ENCODE measurements at places on chromosomes 1 and 21.

DNA sequence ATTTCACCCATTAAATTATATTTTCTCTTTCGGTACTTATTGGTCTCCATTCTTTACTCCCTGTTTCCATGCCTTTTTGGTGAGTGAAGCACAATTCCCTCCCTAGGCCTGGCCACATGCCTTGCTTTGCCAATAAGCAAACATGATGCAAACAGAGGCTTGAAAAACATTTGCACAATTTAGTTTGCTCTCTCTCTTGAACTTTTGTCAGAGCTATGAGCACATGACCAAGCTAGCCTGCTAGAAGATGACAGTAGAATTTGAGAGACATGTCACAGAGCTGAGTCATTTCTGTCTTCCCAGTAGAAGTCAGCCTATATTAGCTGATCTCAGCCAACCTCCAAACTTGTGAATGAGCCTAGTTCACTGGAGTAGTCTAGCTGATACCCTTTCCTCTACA, 24.6 kb downstream of the ANGPTL3 start:
- no peak for DNase-seq

DNA sequence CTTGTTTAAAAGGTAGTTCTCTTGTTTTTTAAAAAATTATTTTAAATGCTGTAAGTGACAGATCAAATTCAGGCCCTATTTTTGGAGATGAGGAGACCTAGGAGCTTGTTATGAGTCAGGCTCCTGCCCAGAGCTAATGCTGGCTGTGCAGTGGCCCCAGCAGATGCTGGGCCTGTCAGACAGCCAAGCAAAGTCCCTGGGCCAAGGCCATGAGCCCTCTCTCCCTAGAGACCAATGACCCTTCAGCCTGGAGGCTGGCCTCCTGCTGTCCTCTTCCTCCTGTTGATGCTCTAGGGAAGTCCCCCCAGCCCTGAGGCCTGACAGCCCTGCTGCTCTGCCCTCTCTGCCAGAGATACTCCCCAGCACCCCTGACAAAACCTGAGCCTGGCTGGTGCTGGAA, 128.1 kb upstream of the CTTNBP2NL start:
- DNase-seq, result no peak

DNA sequence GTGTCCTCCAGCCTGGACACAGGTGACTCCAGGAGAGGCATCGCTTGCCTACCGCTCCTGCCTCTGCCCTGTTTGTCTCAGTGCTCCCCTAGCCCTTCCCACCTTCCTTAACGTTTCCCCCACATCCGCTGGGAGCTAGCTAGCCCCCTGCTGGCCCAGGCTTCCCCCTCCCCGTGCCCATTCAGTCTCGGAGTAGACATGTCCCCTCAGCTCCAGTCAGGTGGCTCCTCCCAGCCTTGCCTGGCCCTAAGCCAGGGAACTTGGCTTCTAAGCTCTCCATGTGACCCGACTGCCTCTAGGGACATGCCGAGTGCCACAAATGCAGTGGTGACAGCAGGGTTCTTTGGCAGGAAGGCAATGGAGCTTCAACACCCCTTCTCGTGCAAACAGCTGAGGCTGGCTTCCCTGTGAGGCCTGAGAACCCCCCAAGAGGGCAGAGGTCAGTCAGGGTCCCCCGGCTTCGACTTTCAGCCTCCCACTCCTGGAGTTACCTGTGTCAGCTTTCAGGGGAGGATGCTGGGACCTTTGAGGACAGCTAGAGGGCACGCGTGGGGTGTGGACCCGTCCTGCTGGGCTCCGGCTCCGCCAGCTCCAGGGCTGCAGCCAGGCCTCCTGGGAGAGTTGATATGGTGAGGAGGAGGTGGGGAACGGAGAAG, 16.2 kb downstream of the DRAXIN start:
- DNase-seq, result peak; percentile 76

DNA sequence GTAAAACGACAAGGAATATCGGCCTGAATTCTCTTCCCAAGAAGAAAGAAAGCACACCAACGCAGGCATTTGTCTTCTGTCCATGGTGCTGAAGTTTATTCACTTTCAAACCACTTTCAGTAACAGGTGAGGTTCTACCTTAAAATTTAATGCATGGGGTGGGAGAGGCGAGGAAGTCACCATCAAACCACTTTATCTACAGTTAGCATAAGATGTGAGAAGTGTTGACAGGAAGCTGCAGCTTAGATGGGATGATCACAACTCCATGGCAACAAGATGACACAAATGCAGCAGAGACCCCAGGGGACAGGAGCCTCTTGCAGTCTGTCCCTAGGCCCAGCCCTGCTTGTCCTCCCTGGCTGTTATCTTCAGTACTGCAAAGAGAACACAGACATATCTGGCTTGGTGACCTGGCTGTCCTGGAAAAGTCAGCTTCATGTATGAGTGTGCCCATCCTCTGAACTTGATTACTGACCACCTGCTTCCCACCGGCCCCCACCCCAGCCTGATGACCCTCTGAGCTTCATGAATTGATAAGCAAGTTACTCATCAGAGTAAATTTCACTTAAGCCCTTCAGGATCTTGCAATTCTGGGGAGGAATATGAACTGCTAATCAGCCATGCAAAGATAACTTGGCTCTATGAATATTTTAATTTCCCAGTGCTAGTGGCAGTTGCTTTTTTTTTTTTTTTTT, 1.8 kb downstream of the NPPA start:
- peak; percentile 42 for DNase-seq

DNA sequence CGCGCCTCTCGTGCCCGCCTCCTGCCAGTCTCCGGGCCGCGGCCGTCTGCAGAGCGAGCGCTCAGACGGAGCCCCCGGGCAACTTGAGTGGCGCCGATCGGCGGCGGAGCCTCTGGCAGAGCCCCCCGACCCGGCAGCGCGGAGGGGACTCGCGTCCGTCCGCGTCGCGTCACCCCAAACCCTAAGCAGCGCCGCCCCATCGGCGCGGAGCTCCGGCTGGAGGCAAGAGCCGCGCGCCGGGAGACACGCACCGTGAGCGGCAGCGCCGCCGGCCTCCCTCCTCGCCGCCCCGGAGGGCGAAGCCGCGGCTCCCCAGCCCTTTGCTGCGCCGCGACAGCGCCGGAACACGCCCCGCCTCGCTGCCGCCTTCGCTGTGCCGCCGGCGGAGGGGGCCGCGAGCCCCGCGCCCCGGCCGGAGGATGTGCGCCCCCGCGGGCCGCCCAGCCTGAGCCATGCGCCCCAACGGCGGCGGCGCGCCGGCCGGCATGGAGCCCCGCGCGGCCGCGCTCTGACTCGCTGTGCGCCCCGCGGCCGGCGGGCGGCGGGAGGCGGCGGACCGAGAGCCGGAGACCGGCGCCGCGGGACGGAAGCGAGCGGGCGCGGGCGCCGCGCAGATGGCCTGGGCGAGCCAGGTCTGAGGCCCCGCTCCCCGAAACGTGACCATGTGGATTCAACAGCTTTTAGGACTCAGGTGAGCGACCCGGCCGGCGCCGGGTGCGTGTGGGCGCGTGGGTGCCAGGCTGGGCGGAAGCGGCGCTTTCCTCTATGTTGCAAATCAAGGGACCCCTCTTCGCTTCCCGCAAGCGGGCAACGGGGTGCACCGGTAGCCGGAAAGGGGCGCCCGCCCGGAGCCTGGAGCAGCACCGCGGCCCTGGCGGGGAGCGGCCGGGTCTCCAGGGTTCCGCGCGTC, 610 bp downstream of the AJAP1 start:
- no peak for DNase-seq

DNA sequence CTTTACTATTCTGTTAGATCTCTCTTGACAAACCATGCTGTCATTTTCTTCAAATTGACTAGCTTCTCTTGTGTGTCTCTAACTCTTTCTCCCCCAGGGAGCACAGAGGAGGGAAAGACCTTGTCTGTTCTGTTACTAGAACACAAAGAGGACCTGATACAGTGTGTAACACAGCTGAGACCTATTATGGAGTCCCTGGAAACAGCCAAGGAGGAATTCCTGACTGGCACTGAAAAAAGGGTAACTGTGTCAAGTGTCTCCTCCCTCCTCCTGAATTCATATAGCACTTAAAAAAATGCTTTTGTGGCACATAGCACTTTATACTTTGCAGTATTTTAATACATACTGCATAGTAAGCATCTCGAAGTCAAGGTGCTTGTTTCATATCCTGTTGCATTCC, 50.6 kb downstream of the ZBTB40 start:
- no peak for DNase-seq

DNA sequence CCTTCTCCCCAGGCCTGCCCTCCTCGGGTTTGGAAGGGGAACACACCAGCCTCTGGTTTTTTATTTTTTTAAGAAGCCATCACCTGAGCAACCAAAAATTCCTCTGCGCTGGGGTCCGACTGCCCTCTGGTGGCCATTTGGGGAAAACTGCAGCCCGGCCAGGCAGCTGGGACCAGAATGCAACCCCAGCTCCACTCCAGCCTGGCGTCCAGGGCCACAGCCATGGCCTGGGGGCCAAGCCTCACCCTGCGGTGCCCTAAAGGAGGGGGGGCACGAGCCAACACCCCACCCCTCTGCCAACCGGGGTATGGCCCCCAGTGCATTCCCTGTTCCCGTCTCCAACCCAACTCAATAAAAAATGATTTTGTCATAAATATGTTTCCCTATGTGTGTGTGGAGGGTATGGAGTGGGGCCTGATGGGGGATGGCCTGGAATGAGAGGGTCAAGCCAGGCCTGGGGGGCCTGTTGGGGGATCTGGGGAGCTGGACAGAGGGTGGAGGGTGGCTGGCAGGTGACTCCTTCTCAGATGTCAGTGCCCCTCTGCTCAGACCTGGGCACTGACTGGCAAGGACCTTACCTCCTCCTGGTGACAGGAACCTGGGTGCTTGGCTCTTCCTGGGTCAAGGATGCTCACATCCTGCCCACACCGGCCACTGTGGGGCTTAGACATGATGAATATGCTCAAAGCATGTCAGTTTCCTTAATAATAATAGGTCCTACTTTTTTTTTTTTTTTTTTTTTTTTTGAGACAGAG, 3.2 kb downstream of the GPR3 start:
- DNase-seq, result peak; percentile 68

GRCh38 chr1:234111458-234112142, 207.1 kb downstream of the SLC35F3 start:
- DNase-seq, result peak; percentile 79

DNA sequence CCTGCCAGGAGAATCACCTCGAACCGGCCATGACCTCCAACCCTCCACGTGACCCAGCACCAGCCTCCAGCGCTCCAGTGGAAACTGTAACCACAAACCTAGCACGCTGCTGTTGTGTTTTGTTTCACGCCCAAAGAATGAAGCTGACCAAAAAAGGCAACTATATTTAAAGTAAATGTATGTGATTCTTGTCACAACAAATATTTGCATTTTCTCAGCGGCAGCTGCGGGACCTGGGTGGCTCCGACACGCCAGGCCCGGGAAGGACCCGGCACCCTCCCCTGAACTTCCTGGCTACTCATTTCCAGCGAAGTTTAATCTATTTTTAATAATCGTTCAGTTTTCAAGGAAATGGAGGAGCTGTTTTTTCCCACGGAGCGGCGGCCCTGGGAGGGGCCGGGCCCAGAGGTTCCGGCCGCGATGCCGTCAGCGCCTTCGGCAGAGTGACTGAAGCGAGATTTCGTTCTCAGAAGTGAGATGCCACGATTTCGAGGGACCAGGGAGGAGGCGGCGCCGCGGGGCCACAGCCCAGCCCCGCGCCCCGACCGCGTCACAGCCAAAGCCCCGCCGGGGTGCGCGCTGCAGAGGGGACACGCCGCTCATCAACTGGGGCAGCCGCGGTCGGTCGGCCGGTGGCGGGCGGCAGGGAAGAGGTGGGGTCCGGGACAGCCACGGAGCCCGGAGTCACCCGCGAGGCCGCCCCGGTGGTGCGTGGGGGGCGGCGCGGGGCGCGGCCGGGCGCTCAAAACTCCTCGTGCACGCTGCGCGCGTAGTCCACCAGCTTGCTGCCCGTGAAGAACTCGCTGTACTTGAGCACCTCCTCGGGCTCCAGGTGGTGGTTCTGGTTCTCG, 3.0 kb upstream of the TNFRSF4 start:
- no peak for DNase-seq

GRCh38 chr1:21924503-21925005, 12.6 kb downstream of the HSPG2 start:
- DNase-seq, result no peak

- no peak for DNase-seq
These were observed 40.6 kb upstream of the GREM2 start for GRCh38 chr1:240652549-240652948.

DNA sequence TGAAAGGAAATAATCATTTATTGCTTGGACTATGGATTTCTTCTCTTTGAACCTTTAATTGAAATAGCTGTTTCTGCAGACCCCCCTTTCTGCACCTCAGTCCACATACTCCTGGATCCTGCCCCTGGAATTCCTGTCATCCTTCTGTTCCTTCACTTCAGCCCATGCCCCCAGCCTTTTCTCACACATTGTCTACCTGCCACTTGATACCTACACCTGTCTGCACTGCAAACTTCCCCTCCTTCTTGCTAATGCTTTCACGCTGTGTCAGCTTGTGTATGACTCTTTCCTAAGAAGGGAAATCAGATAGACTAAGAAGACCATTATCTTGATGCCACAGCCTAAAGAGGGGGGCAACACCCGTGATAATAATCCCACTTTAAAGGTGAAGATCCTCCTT, 80.3 kb upstream of the EXO1 start:
- no peak for DNase-seq

DNA sequence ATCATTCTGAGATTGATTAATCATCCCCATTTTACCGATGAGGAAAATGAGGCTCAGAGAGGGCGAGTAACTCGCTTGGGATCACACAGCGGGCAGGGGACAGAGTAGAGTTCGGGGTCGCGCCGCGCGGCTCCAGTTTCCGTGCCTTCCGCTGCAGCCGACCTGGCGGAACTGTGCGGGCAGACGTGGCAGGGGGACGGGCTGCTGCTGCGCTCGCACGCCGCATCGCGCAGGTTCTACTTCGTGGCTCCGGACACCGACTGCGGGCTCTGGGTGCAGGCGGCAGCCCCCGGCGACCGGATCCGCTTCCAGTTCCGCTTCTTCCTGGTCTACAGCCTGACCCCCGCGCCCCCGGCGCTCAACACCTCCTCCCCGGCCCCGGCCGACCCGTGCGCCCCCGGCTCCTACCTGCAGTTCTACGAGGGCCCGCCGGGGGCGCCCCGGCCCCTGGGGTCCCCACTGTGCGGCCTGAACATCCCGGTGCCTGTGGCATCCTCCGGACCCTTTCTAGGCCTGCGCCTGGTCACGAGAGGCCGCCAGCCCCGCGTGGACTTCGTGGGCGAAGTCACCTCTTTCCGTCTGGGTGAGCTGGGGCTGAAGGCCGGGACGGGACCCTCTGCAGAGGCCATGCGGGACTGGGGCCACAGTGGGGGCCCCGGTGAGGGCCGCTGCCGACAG, 2.3 kb downstream of the LDLRAD2 start:
- DNase-seq, result no peak

GRCh38 chr1:234665975-234666605, 56.1 kb upstream of the IRF2BP2 start:
- no peak for DNase-seq

All from WERI-Rb-1 (cell line).